T-helper 9 cell (primary cell): ENCODE measurements at places on chromosomes 2 and 18.

GRCh38 chr18:80059945-80060344, 25.7 kb downstream of the RBFA start:
- DNase-seq = no peak

GRCh38 chr18:23340661-23341060, 112.4 kb upstream of the RIOK3 start:
- no peak for DNase-seq

- DNase-seq = no peak
These were observed 251.7 kb upstream of the PXDN start for GRCh38 chr2:1995987-1996386.

- no peak for DNase-seq
These were observed 3.6 kb upstream of the KCNJ13 start for GRCh38 chr2:232779934-232780333.

DNA sequence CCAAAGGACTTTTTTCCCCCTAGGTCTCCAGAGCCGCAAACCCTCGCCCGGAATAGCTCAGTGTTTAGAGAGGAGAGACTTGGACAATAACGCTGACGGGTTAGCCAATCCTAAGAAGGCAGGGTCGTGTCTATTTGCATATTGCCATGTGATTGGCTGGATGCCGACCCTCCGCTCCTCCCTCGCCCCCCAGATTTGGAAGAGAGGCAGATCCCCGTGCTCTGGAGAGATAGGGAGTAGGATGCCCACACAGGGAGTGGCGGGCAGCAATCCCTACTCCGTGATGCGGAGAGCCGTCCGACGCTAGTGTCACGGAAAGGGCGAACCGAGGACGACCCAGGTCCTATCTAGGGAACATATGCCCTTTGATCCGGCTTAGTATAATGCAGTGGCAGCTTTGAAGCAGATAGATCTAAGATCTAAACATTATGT, 1.4 kb downstream of the WNT6 start:
- no peak for DNase-seq

- no peak for DNase-seq
These were observed 284.6 kb downstream of the RNF144A start for GRCh38 chr2:7201851-7202250.

GRCh38 chr2:101432411-101433181, 42.3 kb downstream of the RFX8 start:
- no peak for DNase-seq

GRCh38 chr2:233411162-233411561, 56.9 kb downstream of the DGKD start:
- no peak for DNase-seq

DNA sequence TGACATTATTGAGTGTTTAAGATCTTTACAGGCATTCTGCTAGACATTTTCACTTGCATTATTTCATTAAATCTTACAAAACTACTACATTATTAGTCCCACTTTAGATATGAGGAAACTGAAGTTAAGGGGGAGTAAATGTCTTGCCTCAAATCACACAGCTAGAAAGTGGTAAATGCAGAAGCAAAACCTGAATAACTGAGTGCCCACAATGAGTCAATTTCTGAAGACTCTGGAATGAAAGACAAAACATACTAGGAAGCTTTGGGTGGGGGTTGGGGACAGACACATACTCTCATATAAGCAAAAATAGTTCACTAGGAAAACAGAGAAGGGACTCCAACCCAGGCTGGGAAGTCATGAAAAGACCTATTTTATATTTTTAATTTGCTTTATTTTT, 214.4 kb upstream of the LRATD1 start:
- DNase-seq = no peak

GRCh38 chr2:26940001-26940400, 30.4 kb upstream of the MAPRE3 start:
- DNase-seq = no peak

- DNase-seq = no peak
These were observed 22.8 kb upstream of the ROCK2 start for GRCh38 chr2:11367170-11367730.

DNA sequence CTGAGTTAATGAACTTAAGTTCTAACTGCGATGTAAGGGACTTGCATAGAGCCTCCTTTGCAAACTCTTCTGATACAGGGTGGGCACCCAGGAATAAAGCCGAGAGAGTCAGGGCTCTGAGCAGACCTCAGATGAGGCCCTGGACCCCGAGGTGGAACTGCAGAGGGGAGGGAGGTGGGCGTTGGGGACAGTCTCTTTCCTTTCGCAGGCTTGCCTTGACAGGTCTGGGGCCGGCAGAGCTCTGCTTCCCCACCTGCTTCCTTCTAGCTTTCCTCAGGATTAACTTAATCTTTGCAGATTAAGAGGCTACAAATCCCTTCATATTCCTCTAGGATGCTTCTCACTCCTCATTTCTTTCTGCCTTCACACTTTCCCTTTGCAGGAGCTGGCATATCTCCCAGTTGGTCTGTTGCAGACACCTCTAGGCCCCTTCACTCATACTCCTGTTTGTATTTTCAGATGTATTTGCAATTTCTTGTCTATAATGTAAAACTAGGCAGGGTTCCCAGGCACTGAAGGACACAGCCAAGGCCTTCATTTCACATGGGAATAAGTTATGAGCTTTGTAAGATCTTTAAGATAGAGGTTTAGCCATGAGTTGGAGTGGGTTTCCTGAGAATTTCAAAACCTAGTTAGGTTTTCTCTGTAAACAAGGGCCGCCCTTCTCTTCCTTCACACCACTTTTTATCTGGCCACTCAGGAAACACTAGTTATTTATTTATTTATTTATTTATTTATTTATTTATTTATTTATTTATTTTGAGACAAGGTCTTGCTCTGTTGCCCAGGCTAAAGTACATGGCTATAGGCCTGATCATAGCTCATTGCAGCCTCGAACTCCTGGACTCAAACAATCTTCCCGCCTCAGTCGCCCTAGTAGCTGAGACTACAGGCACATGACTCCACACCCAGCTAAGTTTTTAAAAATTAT, 70.9 kb downstream of the MTCL1 start:
- DNase-seq = no peak

GRCh38 chr2:16973586-16974286, 308.1 kb upstream of the CYRIA start:
- DNase-seq = no peak

DNA sequence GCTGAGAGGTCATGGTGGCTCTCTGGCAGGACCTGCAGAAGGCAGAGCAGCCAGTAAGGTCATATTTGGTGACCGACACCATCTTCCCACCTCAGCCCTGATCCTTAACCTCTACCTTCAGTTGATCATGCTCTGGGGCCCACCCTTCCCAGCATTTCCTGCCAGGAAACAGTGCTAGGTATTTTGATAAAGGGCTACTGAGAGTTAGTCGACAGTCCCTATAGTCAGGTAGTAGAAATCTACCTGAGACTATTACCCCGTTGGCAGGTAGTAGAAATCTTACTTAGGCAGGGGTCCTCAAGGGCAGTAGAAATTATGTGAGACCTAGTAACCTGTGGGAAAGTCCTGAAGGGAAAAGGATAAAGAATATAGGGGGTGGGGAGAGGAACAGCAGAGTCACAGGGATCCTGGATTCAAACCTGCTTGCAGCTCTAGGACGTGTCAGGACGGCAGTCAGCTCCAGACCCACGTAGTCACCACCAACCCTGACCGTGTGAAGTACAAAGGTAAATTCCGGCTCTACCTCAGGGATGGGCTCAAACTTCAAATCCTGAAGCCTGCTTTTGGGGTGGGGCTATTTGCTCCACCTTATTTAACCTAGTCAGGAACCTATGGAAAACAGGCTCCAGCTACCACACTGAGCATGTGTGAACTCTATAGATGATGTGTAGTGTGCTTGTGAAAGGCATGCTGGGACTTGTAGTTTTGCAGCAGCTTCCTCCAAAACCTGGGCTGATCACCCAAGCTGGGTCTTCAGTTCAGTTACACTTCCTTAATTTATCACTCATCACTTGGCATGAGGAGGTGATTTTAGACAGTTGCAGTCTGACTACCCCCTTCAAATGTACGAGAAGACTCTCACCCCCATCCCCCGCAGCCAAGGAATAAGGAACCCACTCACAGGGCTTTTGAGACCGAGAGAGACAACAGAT, at the start of gene DQX1:
DQX1 (minus strand) TSS at position 515 of the 932 bp plus-strand sequence; CDS start at position 13, 502 bp downstream.
- no peak for DNase-seq
